ENCODE measurements at places on chromosomes 1 and 21.

GRCh38 chr1:83500987-83501591 is 497.8 kb downstream of the TTLL7 start:
- DNase-seq = no peak

- no peak for DNase-seq
These were observed 30.2 kb upstream of the GBP5 start for GRCh38 chr1:89302697-89303332.

DNA sequence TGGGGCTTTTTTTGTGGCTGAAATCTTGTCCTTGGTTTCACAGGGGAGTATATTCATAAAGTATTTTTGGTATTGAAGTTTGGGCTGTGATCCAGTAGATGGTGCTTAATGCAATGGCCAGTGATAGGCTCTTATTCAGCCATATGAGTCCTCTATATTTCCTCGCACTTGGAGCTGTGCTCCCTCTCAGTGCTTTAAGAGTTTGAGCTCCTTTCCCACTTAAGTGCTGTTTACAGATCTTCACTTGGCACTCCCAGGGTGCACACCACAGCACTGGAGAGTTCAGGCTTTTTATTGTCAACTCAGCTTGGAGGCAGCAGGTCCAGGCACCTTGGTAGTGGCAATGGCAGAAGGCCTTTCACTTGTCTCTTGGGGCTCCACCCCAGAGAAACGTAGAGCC is 54.9 kb downstream of the DRAM2 start:
- no peak for DNase-seq

DNA sequence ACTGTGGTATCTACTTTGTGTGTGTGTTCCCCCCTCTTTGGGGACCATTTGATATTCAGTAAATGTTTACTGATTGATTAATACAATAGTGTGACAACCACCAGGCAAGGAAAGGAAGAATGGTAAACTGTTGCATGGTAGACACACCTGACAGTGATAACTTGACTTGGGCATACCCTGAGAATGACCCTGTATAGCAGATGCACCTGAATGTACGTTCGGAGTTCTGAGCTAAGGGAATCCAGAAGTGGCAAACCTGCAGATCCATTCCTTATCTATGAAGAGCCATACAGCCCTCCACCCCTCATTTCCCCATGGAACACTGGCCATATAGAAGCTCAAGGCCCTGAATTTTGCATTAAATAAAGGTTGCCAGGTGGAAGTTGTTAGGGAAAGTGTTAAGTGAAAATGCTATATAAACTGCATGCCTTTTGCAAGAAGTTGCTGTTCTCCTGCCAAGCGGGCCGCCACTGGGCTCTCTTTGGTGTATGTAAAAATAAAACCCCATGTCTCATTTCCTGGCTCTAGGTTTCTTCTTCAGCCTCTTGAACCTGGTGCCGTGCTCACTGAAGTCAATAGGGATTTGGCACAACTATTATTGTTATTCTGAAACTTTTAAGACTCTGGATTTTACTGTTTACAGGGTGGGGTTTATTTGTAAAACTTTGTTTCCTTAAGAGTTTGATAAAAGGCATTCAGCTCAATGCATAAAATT is 32.6 kb upstream of the DENND1B start:
- DNase-seq = no peak

GRCh38 chr1:181101581-181102226 is 13.2 kb downstream of the IER5 start:
- DNase-seq = no peak

DNA sequence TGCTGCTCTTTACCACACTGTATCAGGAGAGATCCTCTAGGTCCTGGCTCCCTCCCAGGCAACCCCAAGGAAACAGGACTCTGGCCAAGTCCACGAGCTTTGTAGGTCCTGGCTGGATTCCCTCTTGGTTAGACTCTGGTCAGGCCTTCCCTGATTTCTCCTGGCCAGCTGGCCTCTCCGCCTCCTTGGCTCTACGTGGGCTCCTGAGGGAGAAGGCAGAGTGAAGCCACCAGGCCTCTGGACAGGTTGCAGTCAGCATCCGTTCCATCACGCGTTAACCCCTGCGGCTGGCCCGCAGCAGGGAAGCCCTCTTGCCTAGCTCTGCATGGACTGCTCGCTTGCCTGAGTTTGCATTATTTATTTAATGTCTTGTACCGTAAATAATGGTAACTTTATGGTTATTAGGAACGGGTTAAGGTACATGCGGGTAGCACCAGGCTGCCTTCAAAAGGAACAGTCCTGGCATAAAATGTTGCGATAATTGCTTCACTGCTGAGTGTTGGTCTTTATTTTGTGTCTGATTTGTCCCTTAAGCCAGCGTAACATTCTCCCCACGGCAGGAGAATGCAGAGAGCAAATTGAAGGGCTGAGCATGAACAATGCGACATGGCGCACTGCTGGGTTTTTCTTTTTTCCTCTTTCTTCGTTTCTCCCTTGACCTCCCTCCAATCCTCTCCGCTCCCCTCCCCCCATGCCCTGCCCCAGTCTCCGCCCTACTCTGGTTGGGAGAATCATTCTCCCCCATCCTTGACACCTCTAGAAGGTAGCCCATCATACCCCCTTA is 100.3 kb downstream of the RNF220 start:
- no peak for DNase-seq

DNA sequence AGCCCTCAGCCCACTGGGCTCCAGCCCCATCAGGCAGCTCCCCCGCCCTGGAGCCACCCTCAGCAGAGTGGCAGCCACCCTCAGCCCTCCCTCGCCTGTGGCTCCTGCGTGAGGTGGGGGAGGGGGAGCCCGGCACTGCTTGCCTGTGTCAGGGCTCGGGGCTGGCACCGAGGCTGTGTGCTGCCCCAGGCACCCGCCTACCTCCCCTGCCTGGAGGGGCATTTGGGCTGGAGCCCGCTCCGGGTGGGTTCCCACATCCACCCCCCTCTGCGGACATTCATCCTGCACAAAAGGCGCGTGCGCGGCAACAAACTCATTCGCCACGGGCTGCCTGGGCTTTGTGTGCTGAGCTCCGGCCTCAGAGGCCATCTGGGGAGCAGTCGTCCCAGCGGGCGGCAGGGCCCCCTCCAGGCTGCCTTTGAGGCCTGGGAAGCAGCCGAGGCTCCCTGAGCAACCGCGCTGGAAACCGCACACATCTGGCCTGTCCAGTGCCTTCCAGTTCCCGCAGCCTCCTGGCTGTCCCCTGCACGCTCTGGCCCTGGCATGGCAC is 12.6 kb upstream of the TNFRSF14 start:
- no peak for DNase-seq

DNA sequence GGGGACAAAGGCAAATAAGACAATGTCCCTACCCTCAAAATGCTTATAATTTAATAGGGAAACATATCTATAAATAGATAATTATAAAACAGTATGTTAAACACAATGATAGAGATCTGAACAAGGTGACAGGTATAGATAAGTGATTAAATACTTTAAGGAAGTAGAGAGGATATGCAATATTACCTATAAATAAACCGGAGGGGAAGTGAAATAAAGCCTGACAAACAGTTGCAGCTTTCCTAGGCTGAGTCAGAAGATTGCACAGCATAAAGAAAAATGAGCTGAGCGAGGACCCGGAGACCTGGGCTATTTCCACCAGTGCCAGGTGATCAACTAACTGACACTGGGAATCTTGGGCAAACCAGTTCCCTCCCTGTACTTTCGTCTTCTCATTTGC is 11.5 kb upstream of the PSRC1 start:
- DNase-seq = no peak

DNA sequence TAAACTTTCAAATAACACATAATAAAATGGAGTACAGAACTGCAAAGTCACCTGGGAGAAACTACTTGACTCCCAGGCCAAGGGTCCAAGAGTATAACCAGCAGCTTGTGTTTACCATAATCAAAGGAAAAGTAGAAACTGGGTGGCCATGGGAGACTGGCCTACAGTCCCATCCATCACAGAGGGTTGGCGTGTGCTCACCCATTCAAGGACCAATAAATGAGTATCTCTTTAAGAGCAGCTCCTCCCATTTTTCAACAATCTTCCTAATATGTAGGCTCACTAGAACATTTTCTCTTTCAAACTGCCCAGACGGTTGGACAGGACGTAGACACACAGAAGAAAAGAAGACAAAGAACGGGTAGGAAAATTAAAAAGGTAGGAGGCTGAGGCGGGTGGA is at the start of gene FMO3:
Gene FMO3, plus strand, starts transcription at position 302 of the 400 bp plus-strand sequence. CDS start 1,754 bp downstream, outside the sequence.
- DNase-seq = no peak

- no peak for DNase-seq
These were observed 296.8 kb downstream of the PBX1 start for GRCh38 chr1:164855716-164856329.

- DNase-seq = no peak
These were observed 11.6 kb downstream of the GPX7 start for GRCh38 chr1:52613636-52614373.

DNA sequence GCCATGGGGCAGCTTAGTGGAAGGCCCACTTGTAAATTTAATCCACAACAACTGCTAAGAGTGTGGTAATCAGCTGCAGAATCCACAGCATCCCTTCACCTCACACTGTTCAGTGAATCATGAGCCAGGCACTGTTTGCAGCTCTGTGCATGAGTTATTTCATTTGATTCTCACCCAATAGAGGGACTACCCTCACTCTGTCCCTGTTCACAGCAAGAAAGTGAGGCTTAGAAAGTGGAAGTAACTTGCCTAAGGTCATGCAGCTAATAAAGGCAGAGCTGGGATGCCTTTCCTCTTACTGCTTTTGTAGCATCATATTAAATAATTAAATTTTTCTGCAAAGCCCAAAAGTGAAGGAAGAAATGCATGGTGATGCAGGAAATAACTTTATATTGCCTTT is 346.5 kb upstream of the PLD5 start:
- no peak for DNase-seq

DNA sequence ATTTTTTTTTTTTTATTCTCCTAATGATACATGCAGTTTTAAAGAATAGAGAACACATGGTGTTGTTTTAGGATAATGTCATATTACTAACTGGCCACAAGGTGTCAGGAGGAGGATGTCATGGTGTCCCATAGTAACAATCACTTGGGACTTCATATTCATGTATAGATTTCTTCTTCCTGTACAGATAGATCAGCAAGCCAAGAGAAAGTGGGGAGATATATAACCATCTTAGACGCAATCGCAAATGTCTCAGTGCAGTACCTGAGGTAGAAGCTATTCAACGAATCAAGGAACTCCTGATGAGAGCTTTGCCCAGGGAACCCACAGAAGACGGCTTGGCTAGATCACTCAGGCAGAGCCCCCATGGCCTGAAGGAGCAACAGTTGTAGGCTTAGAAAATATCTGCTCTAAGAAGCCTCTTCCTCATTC is 12.3 kb downstream of the OR2T11 start:
- DNase-seq = no peak

- no peak for DNase-seq
These were observed 11.1 kb downstream of the DIPK1A start for GRCh38 chr1:92949937-92950817.

DNA sequence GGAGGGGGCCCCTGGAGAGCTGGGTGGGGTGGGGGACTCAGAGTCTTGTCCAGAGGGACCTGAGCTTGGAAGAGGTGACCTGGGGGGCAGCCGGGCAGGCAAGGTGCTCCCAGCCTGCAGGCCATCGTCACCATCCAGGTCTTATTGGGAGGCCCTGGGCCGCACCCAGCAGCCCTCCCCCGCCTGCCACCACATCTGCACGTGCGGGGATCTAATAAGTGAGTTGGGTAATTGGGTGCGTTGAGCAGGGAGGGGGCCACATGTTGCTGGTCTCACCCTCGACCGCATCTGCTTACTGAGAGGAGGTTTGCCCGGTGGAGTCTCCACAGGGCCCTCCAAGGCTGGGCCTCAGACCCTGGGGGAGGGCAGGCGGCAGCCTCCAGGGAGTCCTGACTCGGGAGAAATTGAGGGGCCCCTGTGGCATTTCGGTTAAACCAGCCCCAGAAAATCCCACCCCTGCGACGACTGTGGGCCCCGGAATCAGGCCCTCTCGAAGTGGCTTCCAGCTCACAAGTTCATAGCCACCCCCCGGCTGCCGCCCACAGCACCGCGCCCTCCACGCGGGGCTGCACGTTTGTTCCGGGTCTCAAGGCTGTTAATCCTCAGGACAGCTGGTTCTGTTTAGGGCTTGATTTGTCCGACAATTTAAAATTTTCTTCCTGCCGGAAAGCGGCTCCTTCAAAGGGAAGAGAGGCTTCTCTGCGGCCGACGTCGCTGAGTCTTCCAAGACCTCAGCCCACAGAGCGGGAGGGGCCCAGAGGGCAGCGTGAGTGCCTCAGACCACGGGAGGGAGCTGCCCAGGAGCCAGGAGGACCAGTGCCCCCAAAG is 14.7 kb upstream of the COL6A2 start:
- no peak for DNase-seq

GRCh38 chr21:36134803-36135390 is at the start of gene CBR3:
Gene CBR3 (plus strand): TSS chr21:36135079. CDS start chr21:36135193, 114 bp downstream.
- no peak for DNase-seq

- DNase-seq = no peak
These were observed 703.1 kb downstream of the ADGRL2 start for GRCh38 chr1:82503822-82504221.

- no peak for DNase-seq
These were observed 16.6 kb downstream of the ADARB1 start for GRCh38 chr21:45090966-45091365.

GRCh38 chr1:59419361-59420140 is 122.7 kb downstream of the FGGY start:
- no peak for DNase-seq

GRCh38 chr1:228938537-228938901 is 203.2 kb downstream of the RHOU start:
- no peak for DNase-seq

DNA sequence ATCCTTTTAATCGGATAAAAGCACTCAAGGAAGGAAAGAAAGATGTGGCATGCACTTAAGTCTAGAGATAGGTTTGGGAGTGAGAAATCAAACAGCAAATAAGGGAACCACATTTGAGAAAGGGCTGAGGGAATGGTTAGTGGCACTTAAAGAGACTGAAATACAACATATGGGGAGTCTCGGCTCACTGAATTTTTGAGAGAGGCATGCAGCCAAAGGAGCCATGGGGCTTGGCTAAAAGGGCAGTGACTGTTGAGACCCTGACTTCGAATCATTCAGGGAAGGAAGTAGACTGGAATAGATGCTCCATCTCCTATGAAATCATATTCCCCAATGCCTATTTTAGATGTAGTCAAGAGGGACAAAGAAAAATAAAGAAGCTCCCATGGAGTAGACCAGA is 58.3 kb upstream of the HAO2 start:
- no peak for DNase-seq

GRCh38 chr1:31539329-31539728 is 37.0 kb upstream of the TINAGL1 start:
- DNase-seq = no peak

GRCh38 chr1:25621876-25622275 is 5.3 kb downstream of the MAN1C1 start:
- no peak for DNase-seq

DNA sequence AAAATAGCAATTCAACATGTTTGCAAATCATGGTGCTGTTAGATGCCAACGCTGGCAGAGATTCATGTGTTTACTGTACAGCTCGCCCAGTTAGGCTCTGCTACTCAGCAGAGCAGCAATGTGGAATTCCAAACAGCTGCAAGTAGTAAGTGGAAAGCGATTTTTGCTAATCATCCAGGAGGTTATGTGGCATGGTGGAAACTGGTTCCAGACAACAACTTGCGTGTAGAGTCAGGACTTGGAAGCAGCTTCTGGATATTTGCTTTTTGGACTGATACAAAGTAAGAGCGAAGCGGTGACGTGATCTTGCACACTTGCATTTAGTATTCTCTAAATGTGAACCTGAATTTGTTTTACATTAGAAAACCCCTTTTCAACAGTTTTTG is 27.1 kb upstream of the HHAT start:
- DNase-seq = no peak

Measured in stimulated activated CD4-positive, alpha-beta T cell treated with anti-CD3 and anti-CD28 coated beads, Interleukin-1b, Interleukin-23, amount 100 ng/mL, for 1 hour (primary cell).